ENCODE measurements at places on chromosomes 2 and 18.
A peak's percentile ranks its signal among the peaks of the same experiment; 100 is the strongest.

DNA sequence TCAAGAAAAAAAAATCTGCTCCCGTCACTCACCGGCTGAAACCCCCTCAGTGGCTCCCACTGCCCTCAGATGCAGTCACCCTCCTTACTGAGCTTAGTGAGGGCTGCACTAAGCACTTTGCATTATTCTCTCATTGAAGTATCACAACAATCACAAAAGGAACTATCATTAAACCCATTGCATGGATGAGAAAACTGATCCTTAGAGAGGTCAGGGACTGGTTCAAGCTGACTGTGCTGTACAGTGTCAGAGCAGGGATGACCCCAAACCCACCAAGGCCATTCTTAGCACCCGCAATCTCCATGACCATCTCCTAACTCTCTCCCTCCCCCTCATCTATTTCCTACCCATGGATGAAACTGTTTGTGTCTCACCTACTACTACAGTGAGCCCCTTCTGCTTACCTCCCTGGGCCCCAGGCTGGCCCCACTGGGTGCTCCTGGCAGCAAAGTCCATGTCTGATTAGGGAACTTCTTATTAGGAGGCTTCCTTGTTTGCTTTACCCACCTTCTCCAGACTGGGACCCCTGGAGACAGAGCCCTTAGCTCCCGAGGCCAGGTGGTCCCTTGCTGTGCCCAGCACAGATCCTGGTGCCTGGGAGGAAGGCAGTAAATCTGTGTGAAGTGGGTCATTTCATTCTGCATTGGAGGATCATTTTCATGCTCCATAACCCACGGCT is 139.3 kb upstream of the ID2 start:
- DNase-seq: no peak

DNA sequence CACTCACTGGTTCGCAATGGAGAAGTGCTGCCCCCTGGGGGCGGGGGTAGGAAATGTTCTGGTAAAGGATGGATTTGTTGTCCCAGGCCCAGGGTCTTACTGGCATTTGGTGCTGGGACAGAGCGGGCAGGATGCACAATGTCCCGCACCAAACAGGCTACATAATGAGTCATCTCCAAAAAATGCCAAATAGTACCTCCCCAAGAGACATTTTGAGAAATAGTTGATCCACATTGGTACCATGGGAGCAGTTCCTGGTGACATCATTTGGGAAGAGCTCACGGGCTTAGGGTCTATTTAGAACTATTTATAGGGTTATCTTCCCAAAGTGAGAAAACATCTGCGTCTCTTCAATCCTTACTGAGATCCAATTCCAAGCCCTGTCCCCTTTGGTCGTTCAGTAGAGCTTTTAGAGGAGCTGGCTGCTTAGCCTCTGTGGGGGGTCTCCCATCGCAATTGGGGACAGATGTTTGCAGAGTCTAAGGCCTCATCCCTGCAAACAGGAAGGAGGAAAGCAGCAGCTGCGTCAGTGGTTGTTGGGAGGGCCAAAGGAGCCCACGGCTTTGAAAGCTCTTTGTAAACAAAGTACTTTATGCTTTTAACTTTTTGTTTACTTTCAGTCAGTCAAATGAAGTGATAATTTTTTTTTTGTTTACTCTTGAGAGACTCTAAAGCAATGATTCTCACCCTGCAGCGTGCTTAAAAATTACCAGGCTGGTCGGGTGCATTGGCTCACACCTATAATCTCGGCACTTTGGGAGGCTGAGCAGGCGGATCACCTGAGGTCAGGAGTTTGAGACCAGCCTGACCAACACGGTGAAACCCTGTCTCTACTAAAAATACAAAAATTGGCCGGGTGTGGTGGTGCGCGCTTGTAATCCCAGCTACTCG is 49.3 kb downstream of the GREB1 start:
- DNase-seq: peak; percentile 55

DNA sequence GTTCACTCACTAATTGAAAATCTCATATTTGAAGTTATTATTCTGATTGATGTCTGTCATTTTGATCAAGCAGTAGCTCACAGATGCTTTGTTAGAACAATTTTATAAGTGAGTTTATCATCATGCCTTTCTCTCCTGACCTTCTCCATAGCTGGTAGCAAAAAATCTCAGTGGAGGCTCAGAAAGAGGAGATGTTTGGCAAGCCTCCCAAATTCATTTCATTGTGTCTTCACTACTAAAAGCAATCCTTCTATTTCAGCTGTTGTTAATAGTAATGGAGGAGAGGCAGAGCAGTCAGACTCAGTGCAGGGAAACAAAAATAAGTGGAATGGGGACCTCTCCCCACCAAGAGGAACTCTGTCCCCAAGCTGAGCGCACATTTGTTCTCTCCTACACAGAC is 2127.8 kb upstream of the CELF4 start:
- no peak for DNase-seq

- DNase-seq: no peak
Measured at GRCh38 chr2:180405520-180405919, 398.4 kb upstream of the CWC22 start.

DNA sequence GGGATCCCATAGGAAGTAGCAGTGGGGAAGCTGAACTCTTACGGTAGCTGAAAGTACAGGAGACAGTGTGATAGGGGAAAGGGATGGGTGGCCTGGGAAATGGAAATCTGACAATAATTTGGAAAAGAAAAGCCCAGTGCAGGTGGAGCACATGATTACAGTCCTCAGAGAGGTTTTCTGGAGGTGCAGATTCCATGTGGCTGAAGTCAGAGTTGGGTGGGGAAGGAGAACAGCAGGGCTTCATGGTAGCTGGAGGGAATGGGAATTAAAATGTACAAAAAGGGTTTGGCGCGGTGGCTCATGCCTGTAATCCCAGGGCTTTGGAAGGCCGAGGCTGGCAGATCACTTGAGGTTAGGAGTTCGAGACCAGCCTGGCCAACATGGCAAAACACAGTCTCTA is 12.2 kb downstream of the HRH4 start:
- DNase-seq: no peak

DNA sequence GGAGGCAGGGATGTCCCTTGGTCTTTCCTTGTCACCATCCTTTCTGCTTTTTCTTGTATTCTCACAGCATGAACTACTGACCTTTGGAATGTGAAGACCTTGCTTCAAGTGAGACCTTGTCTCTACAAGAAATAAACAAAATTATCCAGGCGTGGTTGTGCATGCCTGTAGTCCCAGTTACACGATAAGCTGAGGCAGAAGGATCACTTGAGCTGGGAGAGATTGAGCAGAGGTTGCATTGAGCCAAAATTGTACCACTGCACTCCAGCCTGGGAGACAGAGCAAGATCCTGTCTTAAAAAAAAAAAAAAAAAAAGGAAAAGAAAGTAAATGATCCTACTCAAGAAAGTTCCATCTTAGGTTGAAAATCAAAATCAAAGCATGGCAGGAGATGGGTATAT is 173.7 kb downstream of the IRS1 start:
- DNase-seq: no peak

GRCh38 chr2:182592691-182593393 is 123.2 kb upstream of the DNAJC10 start:
- no peak for DNase-seq

- no peak for DNase-seq
Measured at GRCh38 chr18:3367491-3368091, 82.4 kb upstream of the TGIF1 start.

DNA sequence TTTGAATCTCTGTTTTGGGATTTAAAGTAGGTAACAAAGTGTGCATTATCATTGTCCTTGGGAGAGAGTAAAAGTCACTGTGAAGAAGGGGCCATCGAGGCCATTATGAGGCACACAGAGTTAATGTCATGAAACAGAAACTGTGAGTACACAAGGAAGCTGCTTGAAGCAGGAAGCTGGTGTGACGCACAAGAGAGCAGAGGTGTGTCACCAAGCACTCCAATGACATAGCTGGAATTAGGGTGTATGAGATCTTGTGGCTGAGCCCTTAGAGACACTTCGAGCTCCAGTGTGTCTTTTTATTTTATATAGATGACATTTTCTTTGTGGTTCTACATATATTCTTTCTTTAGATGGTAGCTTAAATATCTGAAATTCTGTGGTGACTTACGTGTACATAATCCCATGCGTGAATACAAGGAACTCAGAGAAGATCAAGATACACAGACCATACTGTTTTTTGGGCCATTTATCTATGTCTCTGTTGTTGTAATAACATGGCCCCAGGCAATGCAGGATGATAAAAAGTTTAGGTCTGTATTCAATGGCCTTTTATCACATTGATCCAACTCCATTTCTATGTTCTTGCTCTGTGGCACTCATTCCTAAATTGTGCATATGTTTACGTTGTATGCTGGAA is 164.7 kb upstream of the FAM98A start:
- no peak for DNase-seq

DNA sequence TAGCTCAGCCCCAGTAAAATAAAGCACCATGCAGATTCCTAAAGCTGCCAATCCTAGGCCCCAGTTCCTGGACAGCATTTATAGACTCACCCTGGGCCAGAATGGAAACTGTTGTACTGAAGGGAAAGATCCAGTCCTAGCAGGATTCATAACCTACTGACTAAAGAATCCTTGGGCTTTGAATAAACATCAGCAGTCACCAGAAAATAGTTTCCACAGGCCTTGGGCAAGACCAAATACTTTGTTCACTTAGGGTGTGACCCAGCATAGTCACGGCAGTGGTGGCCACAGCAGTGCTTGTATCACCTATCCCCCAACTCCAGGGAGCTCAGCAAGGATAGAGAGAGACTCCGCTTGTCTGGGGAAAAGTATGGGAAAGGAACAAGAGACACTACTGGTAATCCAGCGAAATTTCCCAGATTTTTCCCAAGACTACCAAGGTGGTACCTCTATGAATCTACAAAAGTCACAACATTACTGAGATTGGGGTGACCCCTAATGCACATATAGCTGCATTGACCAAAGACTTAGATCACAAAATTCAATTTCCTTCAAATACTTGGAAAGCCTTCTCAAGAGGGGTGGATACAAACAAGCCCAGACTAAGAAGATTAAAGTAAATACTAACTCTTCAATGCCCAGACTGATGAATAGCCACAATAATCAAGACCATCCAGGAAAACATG is 748.1 kb upstream of the LRATD1 start:
- no peak for DNase-seq

DNA sequence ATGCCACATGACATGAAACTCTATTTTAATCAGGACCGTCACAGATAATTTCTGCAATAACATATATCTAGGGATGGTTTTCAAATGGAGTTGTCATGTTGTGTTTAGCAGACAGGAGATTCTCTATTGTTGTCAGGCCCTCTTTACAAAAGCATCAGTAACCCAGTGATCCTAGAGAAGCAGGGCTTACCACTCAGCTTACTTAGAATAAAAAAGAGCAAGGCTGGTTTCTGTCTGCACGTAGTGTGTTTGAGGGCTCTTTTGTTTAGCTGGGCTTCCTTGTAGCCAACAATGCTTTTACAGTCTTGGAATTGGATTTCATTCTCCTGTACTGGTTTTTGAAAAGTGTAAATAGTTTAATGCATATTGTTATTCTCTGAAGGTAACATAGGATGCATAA is 210.5 kb upstream of the NRP2 start:
- no peak for DNase-seq

- DNase-seq: no peak
Measured at GRCh38 chr18:6729247-6730091, at the start of gene ARHGAP28. Gene ARHGAP28 (plus strand): TSS chr18:6729716. CDS start chr18:6729822, 106 bp downstream.

DNA sequence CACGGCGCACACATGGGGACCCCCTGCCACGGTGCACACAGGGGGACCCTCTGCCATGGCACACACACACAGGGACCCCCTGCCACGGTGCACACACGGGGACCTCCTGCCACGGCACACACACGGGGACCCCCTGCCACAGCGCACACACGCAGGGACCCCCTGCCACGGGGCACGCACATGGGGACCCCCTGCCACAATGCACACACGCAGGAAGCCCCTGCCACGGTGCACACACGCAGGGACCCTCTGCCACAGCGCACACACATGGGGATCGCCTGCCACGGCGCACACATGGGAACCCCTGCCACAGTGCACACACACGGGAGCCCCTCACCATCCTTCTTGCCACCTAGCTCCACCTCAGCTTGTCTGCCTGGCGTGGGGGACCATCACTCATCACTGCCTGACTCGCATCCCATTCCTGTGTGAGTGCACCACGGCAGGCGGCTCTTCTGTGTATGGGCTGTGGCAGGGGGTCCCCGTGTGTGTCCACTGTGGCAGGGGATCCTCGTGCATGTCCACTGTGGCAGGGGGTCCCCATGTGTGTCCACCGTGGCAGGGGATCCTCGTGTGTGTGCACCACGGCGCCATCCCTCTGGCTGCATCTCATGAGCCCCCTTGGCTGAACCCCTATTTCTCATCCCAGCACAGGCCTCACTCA is 206.7 kb downstream of the EIPR1 start:
- DNase-seq: no peak

GRCh38 chr2:127576433-127577207 is 41.1 kb downstream of the MYO7B start:
- no peak for DNase-seq

All from activated T-cell treated with anti-CD3 and anti-CD28 coated beads for 4 hours (primary cell).